ENCODE measurements at places on chromosomes 7 and 10.
A peak's percentile ranks its signal among the peaks of the same experiment; 100 is the strongest.

- no peak for DNase-seq
These were observed 51.4 kb downstream of the ZRANB1 start for GRCh38 chr10:124993345-124993708.

DNA sequence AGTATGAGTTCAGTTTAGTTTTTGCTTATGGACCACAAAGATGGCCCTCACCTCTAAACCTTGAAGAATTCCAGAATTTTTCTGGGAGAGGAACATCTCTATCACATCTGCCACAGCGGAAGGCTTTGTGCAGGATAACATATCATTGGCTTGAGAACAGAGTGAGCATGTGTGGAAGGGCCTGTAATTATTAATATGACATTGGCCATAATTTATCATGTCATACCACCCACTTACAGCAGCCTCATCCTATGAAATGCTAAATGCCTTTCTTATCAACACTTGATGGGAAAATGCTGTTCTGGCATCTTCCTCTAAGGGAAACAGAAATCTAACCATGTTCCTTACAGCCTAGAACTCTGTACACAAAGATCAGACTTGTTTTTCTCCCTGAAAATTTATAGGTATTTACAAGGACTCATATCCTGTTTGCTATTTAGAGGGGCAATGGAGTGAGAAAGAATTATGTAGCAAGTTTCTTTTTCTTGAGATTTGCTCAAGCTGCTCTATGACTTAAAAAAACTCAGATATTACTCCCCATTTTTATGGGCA, 817.3 kb downstream of the LRMDA start:
- no peak for DNase-seq

GRCh38 chr7:76244781-76245391, 43.2 kb downstream of the SRRM3 start:
- no peak for DNase-seq

DNA sequence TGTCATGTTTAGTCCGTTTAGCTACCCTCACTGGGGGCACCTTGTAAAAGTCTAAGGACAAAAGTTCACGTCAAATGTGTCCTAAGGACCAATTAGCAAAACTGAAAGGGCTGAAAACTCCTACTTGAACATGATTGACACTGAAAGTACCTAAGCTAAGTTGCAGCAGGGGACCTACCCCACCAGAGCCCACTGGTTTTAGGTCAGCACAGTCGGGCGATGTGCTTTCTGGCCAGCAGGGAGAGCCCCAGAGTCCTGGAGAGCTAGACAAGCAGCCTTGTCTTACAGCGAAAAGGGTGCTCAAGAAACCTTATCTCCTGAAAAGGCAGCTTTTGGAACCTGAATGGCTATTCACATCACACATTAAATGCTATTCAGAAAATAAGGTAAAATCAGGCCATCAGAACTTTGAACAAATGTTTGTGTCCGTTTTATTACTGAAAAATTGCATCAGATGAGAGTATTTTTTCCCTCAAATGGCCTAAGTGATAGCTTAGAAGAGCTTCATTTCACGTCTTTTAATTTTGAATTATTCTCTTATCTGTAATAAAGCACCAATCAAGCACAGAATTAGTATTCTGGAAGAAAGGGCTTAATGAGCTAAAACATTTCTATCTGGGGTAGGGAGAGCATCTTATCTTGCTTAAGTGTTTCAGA, 52.2 kb upstream of the MKI67 start:
- peak; percentile 46 for DNase-seq

- no peak for DNase-seq
These were observed 68.9 kb upstream of the KDM7A start for GRCh38 chr7:140245611-140246105.

GRCh38 chr7:47211519-47211973, 370.4 kb downstream of the TNS3 start:
- no peak for DNase-seq

DNA sequence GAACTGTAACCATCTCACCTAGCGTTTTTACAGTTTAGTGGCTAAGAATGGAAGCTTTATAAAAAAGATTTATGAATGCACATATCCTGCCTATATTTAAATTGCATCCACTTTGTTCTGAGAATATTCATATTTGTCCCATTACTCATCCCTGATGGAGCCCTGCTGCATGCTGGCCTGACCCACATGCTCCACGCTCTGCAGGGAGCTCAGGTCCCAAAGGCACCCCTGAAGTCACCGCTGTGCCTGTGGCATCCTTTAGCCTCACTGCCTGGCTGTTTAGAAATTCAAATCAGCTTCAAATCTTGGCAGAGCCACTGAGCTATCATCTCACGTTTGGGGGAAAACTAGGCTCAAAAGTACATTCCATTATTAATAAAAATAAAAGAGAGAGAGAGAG, 24.4 kb downstream of the C10orf90 start:
- DNase-seq = no peak

- DNase-seq = no peak
These were observed 69.7 kb downstream of the CALML3 start for GRCh38 chr10:5594271-5595049.

DNA sequence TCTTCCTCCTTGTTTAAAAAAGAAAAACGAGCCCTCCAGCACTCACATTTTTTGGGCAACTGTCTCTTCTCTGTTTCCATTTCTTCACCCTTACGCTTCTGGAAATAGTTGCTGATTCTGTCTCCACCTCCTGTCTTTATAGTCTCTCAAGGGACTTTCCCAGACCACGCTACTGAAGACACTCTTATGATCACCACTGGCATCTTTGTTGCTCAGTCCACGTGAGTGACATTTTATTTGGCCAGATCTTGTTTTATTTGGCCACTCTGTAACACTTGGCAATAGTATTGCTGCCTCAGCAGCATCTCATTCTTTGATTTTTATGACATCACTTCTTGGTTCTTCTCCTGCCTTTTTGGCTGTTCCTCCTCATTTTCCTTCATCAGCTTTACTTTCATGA, 21.6 kb upstream of the NME8 start:
- peak; percentile 12 for DNase-seq

GRCh38 chr10:59172567-59172966, 3.9 kb upstream of the PHYHIPL start:
- no peak for DNase-seq

- no peak for DNase-seq
These were observed 163.4 kb downstream of the PLXDC2 start for GRCh38 chr10:19979628-19980027.

DNA sequence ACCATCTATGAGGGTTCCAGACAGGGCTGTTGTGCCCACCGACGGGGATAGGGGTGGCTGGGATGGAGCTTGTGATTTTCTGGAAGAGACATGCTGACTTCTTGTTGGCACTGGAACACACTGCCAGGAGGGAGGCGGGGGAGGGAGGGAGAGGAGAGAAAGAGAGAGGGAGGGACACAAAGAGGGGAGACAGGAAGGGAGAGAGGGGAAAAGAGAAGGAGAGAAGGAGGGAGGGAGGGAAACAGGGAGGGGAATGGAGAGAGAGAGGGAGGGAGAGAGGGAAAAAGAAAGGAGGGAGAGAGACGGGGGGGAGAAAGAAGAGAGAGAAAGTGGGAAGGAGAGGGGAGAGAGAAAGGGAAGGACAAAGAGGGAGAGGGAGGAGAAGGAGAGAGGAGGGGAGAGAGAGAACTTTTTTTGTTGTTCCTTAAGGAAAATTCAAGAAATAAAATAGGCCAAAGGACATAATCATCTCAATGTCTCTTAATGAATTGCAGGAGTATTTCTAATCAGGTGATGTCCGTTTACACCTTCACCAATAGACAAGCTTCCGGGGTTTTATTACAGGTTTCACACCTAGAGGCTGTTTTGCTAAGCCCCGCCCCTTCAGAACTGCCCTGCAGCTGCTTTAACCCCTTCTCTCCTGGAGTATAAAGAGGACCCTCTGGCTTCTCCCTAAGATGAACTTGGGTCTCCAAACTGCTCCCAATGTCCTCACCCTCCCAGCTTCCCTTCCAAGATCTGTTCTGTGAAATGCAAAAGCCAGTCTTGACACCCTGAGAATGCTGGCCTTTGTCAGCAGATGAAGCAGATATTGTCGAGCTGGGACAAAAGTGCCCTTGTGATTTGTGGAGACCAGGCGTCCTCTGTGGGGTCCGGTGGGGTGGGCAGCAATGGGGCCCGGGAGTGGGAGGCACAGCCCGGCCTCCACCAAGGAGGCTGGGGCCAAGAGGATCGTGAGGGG, 82.0 kb upstream of the GTF2IRD1 start:
- DNase-seq = no peak

- DNase-seq = no peak
These were observed 120.4 kb upstream of the RHOBTB1 start for GRCh38 chr10:61064356-61064755.

DNA sequence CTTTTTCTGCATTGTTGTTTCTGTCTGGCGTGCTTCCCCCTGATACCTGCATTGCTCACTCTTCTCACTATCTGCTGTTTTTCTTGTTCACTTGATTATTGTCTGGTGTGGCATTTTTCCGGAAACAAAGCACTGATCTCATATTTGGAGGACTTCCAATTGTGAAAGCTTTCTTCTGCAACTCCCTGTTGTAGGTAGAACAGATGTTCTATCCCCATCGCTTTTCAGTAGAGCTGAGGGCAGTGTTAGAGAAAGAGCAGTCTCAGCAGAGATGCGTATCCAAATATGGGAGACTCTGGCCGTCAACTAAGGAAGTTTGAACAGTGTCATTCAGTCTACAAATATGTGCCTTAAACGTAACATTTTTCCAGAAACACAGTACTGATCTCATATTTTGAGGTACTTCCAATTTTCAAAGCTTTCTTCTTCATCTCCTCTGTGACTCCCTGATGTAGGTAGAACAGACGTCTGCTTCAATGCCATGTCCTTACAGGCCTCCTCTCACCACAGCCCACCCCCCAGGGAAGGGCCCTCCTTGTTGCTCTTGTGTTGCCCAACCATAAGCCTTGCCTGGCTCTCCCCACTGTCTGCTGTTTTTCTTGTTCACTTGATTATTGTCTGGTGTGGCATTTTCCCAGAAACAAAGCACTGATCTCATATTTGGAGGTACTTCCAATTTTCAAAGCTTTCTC, 27.1 kb upstream of the GJD4 start:
- DNase-seq = no peak

DNA sequence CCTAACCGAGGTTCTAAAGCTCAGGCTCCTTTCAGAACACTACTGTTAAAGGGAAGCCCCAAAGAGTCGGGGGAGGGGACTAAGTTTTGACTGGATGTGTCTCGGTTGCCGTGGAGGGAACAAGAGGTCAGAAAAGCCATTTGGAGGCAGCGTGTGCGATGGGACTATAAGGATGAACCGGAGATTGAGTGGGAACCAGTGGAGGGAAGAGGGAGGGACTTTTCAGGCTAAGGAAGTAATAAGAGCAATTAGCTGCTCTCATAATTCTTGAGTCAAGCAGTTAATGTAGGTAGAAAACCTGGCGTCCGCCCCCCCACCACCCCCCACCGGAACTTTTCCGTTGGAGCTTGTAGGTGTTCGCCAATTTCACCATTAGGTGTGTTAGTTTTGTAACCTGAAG, 491 bp upstream of the AKAP9 start:
- peak; percentile 47 for DNase-seq

DNA sequence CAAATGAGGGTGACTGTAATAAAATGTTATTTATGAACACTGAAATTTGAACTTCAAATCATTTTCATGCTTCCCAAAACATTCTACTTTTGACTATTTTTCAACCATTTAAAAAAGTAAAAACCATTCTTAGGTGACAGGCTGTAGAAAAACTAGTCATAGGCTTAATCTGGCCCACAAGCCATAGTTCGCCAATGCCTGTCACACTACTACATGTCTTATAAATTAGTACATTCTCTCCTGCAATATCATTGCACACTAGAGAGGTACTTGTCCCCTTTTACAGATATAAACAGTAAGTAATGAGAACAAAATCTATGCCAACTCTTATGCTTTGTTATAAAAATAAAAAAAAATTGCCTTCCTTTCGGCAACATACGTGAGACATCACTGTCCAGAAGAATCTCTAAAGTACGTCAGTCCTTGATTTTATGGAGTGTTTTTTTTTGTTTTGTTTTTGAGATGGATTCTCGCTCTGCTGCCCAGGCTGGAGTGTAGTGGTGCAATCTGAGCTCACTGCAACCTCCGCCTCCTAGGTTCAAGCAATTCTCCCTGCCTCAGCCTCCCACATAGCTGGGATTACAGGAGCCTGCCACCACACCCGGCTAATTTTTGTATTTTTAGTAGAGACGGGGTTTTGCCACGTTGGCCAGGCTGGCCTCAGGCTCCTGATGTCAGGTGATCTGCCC, 23.2 kb downstream of the UPF2 start:
- DNase-seq = no peak

- DNase-seq = no peak
These were observed 22.7 kb downstream of the ZNF22 start for GRCh38 chr10:45023426-45023825.

Data from inflammatory macrophage treated with lipopolysaccharide for 1 hour (primary cell).